Fibroblast of the conjunctiva (primary cell): ENCODE measurements at places on chromosomes 2 and 18.

DNA sequence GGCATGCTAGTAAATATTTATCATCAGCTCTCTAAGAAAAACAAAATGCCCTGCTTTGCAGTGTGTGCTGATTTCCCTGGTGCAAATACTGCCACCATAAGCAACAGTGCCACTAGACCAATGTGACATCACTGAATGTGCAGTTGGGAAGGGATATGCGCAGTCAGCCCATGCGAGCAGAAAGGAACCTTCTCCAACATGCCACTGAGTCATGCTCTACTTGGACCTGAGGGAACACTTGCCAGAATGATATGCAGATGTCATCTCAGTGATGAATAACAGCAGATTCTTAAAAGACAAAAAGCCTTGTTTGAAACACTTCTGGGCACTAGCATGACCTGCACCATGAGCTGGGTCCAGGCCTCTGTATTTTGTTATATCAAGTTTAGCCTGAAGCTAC is 55.3 kb upstream of the REL start:
- DNase-seq, result no peak

DNA sequence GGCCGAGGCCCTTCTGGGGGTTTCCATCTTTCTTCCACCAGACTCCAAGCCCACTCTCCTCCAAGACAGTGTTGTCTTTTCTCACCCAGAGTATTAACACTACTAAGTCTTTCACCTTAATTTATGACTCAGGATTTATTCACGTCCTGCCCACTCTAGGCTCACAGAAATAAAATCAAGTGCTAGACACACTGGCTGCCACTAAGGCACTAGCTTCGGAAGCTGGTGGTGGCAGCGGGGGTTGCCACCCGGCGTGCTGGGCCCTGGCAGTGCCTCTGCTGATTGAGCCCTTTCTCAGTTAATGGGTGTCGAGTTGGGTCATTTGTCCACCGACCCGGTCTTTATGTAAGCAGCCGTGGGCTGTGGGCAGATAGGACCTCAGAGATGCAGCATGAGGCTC is 93.6 kb upstream of the FZD5 start:
- DNase-seq, result no peak

- DNase-seq, result no peak
Measured at GRCh38 chr18:35050705-35051195, 9.5 kb downstream of the MAPRE2 start.

- no peak for DNase-seq
Measured at GRCh38 chr2:120929829-120930228, 194.2 kb downstream of the GLI2 start.

- no peak for DNase-seq
Measured at GRCh38 chr2:104975851-104976250, 62.0 kb upstream of the MRPS9 start.

GRCh38 chr2:21288299-21288698 is 164.5 kb downstream of the TDRD15 start:
- no peak for DNase-seq

DNA sequence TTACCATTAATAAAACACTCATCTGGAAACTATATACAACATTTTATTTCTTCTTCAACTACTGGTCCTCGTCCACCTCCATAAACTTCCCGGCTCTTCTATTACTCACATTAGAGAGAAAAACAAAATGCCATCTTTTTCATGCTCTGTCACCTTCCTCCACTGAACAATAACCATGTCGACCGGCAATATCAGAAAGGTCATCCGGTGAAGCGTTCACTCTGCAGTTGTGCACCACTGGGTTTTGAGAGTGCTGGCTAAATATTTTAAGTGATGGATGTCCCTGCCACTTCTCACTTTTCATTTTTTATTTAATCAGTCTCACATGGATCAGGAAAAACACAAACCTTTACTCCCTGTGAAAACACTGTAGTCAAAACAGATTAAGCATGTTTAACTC is 48.2 kb downstream of the SPP2 start:
- no peak for DNase-seq

DNA sequence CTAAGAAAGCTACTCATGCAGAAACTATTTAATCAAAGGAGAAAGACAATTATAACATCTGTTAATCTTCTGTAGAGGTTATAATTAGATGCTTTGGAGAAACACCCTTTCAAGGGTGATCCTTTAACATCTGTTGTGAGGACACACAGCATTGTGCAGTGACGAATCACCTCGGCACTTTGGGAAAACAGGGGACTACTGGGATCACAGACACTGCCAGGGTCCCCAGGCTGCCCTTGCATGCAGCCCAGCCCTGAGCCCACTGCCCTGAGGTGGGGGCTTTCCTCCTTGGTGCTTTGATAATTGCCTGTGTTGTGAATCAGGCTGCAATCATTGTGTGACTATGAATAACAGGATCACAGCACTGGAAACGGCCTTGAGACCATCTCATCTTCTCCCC is 10.6 kb downstream of the NCKAP5 start:
- DNase-seq, result no peak

DNA sequence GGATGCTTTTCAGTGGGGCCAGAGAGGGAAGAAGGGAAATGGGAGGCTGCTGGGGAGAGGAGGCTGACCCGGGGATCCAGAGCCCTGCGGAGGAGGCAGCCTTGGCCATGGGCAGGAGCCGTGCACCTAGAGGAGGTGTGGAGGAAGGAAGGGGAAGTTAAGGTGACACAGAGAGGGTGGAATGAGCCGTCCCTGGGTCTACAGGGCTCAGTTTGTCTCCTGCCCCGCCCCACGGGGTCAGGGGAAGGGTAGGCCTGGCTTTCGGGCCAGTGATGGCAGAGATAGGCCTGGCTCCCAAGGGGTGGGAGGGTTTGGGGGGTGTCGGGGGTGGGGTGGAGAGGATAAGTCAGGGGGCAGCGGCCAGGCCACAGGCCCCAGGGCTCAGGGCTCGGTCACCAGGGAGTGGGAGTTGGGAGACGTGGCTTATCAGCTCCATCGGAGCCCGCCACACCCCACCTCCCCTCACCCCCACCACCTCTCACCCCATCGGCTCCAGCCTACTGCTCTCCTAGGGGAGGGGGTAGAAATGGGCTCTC is 39.5 kb upstream of the NOTO start:
- no peak for DNase-seq

GRCh38 chr2:71150082-71150816 is 19.8 kb downstream of the MPHOSPH10 start:
- DNase-seq, result no peak

DNA sequence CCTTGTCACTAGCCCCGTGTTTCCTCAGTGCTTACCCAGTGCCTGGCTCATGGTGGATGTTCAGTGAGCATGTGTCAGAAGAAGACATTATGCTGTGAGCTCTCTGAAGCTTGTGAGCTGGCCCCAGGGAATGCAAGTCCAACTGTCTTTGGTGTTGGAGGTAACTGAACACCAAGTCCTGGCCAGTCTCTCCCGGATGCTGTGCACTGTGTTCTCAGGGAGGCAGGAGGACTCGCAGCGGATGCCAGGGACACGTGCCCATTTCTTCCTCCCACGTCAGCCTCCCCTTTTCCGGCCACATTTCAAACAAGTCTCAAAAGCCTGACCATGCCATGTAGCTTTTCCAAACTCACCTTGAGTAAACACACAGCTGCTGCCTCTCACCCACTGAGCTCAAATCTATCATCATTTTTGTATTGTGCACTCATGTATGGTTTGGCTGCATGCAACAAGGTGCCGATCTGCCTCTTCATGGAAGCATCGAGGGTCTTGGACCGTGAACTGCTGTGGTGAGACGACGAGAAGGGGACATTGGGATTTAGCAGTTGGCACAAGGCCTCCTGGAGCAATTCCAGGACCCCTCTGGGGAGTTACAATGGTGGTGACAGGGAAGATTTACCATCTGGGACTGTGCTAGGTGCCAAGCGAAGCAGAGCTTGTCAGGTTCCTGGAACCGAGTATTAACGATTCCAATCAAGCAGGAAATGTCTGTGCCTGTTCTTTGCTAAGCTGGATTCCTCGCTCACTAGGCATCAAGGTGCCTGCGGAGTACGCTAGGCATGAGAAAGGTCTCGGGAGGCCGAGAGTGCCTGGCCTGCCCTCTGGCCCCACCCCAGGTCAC is 44.4 kb upstream of the MGAT4A start:
- DNase-seq, result no peak

DNA sequence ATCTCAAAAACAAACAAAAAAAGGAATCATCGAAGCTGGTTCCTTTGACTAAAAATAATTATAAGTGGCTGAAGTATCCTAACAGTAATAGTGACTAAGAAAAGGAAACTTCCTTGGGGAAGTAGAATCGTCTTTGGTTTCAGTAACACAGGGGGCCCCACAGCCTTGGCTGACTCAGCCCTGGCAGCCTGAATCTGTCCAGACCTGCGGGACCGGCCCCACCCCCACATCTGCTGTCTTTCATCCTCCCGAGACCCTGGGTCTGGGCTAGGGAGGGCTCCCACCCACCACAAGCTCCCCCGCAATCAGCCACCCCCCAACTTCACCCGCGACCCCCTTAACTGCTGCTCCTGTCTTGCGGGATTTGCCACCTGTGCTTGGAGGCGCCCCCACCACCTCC is 1452.6 kb upstream of the ACVR2A start:
- no peak for DNase-seq

DNA sequence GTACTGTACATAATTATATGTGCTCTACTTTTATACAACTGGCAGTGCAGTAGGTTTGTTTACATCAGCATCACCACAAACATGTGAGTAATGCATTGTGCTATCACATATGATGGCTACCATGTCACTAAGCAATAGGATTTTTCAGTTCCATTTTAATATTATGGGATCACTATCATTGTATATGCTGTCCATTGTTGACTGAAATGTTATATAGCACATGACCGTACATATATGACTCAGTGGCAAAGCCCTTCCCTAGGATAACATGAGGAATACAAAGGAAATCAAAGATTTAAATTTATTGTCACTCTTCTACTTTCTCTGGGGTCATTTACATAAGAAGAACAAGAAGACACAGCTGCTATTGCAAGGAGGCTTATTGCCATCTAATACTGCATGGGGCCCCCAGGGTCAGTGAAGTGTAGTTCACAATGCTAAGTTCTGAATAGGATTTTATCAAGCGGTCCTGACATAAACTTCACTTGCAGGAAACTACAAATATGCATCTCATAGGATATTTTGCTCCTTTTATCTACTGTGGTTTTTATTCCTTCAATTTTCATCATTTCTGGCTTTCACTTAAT is 21.8 kb downstream of the PDE1A start:
- no peak for DNase-seq

DNA sequence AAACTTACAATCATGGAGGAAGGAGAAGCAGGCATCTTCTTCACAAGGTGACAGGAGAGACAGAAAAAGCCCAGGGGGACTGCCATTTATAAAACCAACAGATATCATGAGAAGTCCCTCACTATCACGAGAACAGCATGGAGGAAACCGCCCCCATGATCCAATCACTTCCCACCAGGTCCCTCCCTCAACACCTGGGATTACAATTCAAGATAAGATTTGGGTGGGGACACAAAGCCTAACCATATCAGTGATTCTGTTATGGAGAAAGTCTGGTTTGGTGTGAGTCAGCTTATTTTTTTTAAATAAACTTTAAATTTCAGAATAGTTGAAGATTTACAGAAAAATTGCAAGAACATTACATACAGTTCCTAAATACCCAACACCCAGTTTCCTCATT is 84.7 kb upstream of the SP3 start:
- DNase-seq, result no peak

- no peak for DNase-seq
Measured at GRCh38 chr2:121815216-121815615, 59.8 kb downstream of the TSN start.

DNA sequence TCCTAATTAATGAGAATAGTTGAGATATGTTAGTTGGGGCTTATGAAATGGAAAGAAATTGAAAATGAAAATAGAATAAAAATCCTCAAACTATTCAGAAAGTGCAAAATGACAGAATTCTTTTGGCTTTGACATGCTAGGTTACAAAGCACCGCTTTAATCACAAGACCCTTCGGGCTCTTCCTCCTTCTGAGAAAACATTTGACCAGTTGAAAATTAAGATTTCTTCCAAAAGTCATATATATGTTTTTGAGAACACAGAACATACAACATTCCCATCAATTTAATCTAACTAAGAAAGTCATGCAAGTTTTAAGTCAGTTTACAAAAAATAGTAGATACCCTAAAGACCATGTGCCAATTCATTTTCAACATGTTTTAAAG is 2.2 kb upstream of the SLC40A1 start:
- DNase-seq, result no peak

GRCh38 chr2:41409328-41409727 is 638.5 kb upstream of the PKDCC start:
- DNase-seq, result no peak

DNA sequence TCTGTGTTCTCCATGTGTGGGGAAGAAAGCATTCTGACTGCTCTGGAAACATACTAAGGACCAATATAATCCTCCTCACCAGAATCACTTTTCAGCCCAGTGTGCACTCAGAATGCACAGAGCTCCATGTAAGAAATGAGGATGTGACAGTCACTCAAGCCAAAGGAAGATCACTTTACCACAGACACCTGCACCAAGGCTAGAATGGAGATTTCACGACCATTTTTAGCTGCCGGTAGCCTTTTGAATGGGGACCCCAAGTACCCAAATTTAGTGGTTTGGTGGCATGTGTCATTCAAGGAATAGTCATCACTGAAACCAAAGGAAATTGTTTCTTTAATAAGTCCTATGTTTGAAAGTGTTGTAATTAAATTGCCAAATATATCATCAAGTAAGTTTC is 613.2 kb upstream of the ACVR2A start:
- no peak for DNase-seq

DNA sequence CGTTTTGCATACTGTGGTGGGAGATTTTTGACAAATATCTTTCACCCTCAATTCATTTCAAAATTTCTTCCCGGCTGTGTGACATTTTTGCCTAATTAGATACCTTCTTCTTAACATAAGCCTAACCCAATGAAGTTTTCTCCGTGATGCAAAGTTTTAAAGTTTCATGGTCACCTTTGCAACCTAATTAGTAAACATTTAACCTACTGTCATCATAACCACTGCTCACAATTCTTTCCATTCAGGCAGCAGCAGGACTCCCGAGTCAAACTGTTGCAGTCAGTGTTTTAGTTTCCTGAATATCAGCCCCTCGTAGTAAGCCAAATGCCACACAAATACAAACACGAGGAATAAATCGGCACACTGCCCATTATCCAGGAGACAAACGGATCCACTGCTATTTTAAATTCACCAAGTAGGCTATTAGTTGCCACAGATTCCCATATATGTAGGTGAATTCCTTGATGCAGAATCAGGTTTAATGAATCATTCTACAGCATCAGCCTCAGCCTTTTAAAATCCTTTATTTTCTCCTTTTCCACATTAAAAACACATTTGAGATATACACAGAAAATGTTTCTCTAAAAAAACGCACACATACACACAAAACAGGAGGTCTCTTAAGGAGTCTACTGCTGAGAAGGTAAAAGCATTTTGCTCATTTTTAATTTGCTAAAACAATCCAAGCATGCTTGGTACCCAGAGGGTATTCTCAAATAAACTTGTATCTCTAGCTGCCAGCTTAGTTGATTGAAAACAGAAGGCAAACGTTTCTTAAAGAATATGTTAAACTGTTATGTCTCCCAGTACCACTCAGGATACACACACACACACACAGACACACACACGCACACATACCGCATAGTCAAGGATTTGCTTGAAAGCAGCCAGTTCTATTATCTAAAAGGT is 106.5 kb upstream of the KCTD1 start:
- DNase-seq, result no peak

- DNase-seq, result no peak
Measured at GRCh38 chr2:95386031-95386430, 16.5 kb upstream of the FAHD2A start.

- no peak for DNase-seq
Measured at GRCh38 chr2:186294248-186294888, 191.7 kb upstream of the ZC3H15 start.
